ENCODE measurements at places on chromosomes 12 and 14. TPM values are rescaled to one million over a fixed set of nuclear protein-coding genes. Genes with fewer than 3 reads are reported as not detected.

ART4 gene
- not detected for total RNA-seq

FOXG1 gene
- total RNA-seq, result not detected

CLEC12A gene
- total RNA-seq, result not detected

SPRYD4 gene
- total RNA-seq, result 9.0 TPM

MIPOL1 gene
- total RNA-seq, result not detected

TSHR gene
- total RNA-seq, result not detected

ESRRB gene
- 0.23 TPM for total RNA-seq

CHURC1 gene
- total RNA-seq, result 99.9 TPM

CLEC1B gene
- not detected for total RNA-seq

PTPRB gene
- not detected for total RNA-seq

IFI27 gene
- 1.8 TPM for total RNA-seq

HVCN1 gene
- 21.0 TPM for total RNA-seq

KMT2D gene
- total RNA-seq, result 130 TPM

ACOT4 gene
- 0.99 TPM for total RNA-seq

P2RX7 gene
- 4.5 TPM for total RNA-seq

PMEL gene
- total RNA-seq, result not detected

TMEM229B gene
- 22.5 TPM for total RNA-seq

CPNE6 gene
- not detected for total RNA-seq

KRT74 gene
- not detected for total RNA-seq

GPR84 gene
- total RNA-seq, result not detected

KRT72 gene
- 11.6 TPM for total RNA-seq

KIF26A gene
- total RNA-seq, result 0.11 TPM

ASB2 gene
- 1.5 TPM for total RNA-seq

RTL1 gene
- not detected for total RNA-seq

PTGER2 gene
- total RNA-seq, result 3.2 TPM

ARHGAP5 gene
- total RNA-seq, result 66.6 TPM

AHNAK2 gene
- not detected for total RNA-seq

AKAP5 gene
- 0.23 TPM for total RNA-seq

GZMH gene
- total RNA-seq, result 0.65 TPM

RIPK3 gene
- 32.9 TPM for total RNA-seq

KCNMB4 gene
- total RNA-seq, result 2.6 TPM

OR6C2 gene
- not detected for total RNA-seq
